ENCODE measurements at places on chromosomes 13 and 19.

GRCh38 chr19:19744641-19745040 lies 11.7 kb upstream of the ZNF14 start:
- no peak for DNase-seq

DNA sequence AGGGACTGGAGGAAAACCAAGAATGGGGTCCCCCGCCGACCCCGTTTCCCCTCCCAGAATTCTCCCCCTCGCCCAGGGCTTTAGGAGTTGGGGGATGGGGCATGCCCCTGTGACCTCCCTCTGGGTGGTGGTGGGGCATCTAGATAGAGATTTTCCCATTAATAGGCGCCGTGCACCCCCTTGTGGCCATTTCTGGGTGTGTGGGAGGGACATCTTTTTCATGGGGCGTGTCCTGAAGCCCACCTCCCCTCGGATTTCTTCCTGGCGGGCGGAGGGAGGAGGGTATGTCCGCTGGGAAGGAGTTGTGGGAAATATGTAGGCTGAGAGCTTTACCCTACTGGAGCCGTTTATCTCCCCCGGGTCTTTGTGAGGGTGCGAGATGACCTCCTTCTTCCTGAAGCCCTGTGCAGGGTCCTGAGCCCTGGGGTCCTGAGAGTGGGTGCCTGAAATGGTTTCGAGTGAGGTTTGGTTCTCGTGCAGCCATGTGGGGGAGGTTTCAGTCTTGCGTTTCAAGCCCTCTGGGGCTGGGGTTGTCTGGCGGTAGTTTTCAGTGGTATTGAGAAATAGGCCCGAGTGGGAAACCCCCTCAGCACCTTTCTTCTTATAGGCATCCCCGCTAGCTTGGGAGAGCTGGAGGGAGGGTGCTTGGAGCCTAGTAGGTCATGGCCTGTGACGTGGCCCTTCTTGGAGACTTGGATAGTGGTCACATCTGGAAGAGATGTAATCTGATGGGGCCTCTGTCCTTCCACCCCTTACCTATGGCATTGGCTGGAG lies 1.0 kb downstream of the PRMT1 start:
- DNase-seq = peak; percentile 87

DNA sequence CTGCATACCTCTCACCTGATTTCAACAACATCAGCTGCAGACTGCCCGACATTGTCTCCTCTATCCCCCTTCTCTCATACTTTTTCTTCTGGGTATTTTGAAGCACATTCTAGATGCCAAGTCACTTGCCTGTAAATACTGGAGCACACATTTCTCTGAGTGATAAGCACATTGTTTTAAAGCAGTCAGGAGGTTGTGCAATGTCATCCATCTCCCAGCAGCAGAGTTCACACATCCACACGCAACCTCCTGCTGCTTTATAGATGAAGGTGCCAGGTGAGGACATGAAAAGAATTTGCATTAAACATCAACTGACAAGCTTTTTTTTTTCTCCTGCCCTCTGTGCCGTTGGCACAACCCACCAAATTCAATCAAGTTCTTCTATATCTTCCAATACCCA lies 5.5 kb downstream of the UPK1A start:
- no peak for DNase-seq

GRCh38 chr13:98803921-98804320 lies 51.4 kb upstream of the SLC15A1 start:
- DNase-seq = no peak

DNA sequence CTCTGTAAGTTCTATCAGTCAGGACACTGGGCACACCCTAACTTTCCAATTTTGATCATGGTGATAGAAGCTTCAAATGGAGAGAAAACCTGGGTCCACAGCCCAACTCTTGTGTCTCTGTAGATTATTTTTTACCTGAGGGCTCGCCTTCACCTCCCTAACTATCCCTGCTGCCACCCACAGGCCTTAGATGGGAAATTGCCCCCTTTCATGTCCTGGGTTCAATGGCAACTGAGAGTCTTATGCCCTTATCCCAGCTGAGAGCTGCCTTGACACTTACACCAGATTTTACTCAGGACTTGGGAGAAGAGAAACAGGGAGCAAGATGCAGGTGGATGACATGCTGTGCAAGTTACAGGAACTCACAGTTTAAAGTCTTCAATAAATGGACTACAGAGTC lies 81.7 kb downstream of the RAP2A start:
- no peak for DNase-seq

DNA sequence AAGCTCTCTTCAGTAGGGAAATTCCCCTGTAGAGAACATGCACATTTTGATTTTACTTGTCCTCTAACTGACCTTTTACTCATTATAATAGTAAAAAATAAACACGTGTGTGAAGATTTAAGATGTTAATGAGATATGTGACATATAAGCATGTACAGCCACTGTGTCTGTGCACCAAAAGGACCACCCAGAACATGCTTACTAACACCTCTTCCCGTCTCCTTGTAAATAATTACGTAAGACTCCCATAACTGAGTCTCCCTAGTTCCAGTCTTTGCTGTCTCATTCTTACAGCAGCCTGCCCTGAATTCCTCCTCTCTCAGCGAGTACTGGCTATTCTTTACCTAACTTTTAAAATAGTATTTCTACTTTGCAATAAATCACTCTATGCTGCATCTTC lies 53.6 kb downstream of the ZNF100 start:
- no peak for DNase-seq

- no peak for DNase-seq
Observed at GRCh38 chr19:39971380-39972035, 543 bp downstream of the PSMC4 start.

GRCh38 chr19:15640294-15640903 lies at the start of gene CYP4F3:
Gene CYP4F3, plus strand, starts transcription at chr19:15640897. Its CDS starts 519 bp downstream, at chr19:15641416.
- DNase-seq = no peak

DNA sequence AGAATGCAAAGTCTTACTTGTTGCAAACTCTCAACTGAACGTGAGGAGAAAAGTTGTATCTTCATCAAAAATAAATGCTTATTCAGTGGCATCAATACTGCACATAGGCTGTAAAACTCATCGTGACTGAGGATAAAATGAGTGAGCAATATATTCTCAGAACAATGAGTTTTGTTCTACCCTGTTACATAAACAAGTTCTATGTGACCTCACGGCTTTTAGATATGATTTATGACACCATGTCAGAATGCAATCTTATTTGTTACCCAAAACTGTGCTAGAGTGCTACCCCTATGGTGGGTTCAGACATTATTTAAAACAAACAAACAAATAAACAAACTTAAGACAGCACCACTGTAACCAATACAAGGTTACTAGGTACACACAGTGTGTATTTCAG lies 55.4 kb downstream of the FOXO1 start:
- no peak for DNase-seq

GRCh38 chr19:8030960-8031359 lies 21.6 kb upstream of the CCL25 start:
- DNase-seq = no peak

DNA sequence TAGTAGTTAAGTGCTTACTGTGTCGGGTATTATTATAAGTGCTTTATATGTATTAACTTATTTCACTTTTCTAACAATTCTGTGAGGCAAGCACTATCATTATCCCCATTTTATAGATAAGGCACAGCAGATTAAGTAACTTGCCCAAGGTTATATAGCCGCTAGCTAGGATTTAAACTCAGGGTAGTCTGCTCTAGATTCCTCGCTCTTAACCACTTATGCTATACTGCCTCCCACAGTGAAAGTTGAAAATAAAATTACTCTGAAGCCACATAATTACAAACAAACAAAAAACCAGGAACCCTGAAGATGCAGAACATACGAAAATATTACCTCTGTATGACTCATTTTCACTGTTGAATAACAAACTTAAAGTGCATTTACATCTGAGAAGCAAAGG lies 3.9 kb downstream of the TEX30 start:
- no peak for DNase-seq

- peak; percentile 56 for DNase-seq
Observed at GRCh38 chr13:40220299-40220935, 446.0 kb downstream of the FOXO1 start.

DNA sequence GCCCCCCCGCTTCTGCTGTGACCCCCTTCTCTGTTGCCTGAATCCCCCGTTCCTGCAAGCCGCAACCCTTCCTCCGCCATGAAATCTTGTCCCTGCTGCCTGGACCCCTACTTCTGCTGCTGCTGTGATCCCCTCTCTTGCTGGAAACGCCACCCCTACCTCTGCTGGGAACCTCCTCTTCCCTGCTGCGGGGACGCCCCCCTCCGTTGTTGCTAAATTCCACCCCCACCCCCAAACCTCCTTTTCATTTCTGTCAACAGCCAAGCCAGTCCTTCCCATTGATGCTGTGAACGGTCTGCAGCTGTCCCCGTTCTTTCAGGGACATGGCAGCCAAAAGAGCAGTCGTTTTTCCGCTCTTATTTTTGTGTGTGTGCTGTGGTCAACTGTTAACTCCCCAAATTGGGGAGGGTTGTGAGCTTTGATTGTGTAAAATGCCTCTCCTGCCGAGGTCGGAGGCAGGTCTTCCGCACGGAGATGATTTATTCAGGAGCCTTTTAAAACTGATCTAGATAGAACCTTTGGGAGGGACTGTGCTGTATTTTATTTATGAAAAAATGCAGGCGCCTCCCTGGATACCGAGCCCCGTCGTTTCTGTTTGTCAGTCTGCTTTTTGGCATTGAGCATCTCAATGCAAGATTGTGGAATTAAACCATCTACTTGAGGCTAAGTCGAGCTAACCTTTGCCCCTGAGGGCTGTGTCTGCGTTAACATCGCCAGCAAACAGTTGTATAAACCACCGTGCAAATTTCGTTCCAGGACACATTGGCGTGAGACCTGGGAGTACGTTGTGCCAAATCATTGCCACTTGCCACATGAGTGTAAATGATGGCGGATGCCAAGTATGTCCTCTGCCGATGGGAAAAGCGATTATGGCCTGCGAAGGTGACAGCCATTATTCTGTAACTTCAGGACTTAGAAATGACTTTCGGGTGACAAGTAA lies 27.9 kb upstream of the NDUFS7 start:
- peak; percentile 13 for DNase-seq

DNA sequence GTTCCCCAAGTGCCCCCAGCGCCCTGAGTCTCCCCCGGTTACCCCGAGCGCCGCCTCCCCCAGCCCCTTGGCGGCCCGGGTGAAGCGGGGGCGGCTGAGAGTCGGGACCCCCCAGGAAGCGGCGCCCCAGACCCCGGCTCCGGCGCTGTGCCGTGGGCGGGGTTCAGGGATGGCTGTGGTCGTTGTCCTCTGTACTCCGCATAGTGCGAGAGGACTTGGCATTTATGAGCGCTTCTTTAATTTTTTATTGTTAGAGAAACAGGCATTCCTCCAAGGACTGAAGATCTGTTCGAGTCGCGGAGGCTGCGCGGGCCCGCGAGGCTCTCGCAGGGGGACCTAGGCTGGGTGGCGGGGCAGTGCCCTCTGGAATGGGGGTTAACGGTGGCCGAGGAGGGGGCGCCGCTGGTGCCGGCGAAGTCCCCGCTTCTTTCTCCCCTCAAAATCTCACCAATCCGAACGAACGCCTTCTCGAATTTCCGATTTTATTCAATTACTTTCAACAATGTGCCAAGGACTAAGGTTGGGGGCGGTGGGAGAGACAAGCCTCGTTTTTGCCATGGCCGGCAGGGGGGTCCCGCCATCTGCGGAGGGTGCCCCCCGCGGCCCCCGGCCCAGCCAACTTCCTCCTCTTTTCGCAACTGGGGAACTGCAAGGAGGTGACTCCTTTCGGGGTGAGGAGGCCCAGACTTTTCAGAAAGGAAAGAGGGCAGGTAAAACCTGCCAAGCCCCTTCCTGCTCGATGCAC lies 596 bp upstream of the GJB2 start:
- DNase-seq = no peak

- no peak for DNase-seq
Observed at GRCh38 chr13:85935868-85936467, 136.7 kb upstream of the SLITRK6 start.

- DNase-seq = peak; percentile 5
Observed at GRCh38 chr19:11995174-11995573, 30.3 kb downstream of the ZNF763 start.

DNA sequence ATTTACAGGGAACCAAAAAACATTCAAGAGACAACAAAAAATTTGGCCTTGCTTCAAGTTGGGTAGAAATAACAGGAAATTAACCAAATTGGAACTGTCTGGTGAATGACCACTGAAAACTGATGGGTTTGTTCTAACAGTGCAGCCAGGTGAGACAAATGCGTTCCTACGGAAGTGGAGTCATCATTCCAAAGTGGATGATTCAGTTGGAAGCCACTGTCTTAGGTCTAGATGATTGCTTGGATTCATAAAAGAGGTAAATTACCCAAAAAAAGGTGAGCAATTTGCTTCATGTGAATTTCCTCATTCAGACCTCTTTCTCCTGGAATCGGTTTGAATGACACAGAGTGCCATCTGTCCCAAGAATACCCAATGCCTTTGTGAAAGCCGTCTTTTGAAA lies 87.1 kb upstream of the IPO5 start:
- DNase-seq = no peak

GRCh38 chr13:39893808-39894207 lies 238.3 kb downstream of the COG6 start:
- no peak for DNase-seq

DNA sequence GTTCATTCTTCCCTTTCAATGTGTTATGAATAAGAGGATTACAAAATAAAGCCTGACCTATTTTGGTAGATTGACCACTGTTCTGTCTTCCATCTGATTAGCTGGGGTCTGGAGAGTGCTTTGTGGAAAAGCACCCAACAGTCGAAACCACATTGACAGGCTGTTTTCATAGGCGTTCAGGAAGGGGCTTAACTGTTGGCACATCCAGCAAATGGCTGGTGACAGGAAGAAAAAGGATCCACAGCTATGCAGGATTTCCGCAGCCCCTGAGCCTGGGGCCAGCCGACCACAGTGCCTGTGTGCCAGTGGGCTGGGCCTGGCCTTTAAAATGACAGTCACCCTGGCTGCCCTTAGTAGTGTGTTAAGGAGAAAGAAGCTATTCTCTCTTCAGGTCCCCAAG lies 113.3 kb downstream of the SIPA1L3 start:
- no peak for DNase-seq

GRCh38 chr13:90690458-90691080 lies 656.9 kb upstream of the MIR17HG start:
- DNase-seq = no peak

DNA sequence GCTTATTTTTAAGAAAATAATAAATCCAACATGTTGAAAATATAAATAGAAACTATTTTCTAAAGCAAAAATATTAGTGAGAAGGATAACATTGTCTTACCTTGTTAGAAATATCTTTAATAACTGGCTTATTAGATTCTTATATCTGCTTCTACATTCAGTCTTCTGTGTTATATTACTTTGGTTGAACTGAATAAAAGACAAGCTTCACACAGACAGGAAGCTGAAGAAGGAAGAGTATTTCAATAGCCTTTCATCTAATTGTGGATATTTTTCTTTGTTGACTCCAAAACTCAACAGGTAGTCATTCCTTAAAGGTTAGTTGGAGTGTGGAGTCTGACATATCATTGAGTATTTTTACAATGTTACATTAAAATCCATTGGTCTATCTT lies 10.9 kb downstream of the SETDB2 start:
- DNase-seq = no peak

GRCh38 chr19:6253954-6254733 lies 25.6 kb downstream of the MLLT1 start:
- DNase-seq = no peak

DNA sequence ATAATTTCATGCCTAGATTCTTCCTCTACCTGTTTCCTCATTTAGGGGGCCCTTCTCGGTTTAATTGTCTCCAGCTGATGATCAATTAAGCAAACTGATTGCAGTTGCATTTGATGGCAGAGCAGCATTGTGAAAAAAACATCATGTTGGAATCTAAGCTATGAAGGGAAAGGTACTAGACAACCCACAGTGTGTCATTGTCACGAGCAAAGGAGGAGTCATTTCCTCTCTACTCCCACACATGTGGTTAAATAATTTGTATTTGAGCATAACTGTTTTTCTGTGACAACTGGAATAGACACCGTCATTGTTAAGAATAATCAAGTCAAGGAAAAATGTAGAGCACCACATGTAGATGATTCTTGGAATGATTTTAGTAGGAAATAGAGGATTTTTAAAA lies 240.3 kb downstream of the DCT start:
- DNase-seq = no peak

All from activated CD4-positive, alpha-beta T cell treated with anti-CD3 and anti-CD28 coated beads, Interleukin-2, amount 50 U/mL, for 48 hours (primary cell).